Muscle of leg (tissue), 16 donors: ENCODE measurements at places on chromosomes 3 and 15. TPM values are rescaled to one million over a fixed set of nuclear protein-coding genes. Genes with fewer than 3 reads are reported as not detected.

FETUB gene
- 0.04 TPM for total RNA-seq

CHRD gene
- total RNA-seq: 14.1 TPM

MYEF2 gene
- total RNA-seq: 2.8 TPM

OR4M2 gene
- total RNA-seq: not detected

UPK1B gene
- not detected for total RNA-seq

RAB11A gene
- 142 TPM for total RNA-seq

CMTM7 gene
- 3.9 TPM for total RNA-seq

MAP6D1 gene
- 31.3 TPM for total RNA-seq
